Pons (tissue), 1 donor: ENCODE measurements at places on chromosomes 11 and 22.

GRCh38 chr11:21564095-21564494 lies 628.8 kb upstream of the ANO5 start:
- DNase-seq = no peak

DNA sequence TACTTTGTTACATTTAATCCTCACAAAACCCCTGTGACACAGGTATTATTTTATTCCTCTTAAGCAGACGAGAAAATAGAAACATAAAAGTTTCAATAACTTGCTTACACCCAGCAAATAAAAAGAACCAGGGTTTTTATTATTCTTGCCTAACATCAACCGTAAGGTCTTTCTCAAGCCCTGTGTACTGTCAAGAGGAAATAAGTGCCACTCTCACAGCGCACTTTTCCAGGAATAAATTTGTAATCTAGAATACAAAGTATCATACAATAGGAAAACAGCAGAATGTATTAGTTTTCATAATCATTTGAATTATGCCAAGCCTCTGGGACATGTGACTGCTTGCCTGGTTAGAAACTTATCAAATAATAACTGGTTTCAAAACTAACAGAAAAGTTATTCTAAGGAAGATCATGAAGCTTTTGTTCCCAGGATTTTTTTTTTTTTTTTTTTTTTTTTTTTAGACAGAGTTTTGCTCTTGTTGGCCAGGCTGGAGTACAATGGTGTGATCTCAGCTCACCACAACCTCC lies 7.4 kb downstream of the CCDC34 start:
- DNase-seq = no peak

DNA sequence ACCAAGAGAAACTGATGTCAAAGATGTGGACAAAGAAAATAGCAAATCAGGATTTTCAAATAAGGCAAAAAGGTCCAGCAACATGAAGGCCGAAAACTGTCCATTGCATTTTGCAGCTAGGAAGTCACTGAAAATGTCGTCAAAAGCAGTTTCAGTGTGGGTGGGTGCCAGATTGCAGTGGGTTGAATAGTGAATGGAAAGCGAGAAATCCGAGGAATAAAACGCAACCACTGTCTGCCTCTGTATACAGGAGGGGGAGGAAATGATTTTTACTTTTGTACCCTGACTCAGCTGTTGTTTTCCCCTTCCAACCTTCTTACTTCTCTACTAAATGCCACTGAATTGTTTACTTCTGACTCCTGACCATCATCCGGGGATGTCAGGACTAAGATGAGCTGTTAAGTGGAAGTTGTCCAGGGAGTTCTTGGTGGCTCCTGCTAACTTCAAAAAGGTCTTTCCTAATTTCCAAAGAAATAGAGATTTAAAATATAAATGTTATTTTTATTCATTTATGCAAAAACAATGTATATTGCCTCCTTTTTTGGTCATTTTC lies 64.9 kb upstream of the BIRC3 start:
- DNase-seq = no peak

- DNase-seq = no peak
Observed at GRCh38 chr11:48116437-48117228, 100.0 kb upstream of the OR4B1 start.
